ENCODE measurements at places on chromosomes 2 and 18.

- no peak for DNase-seq
These were observed 61.7 kb upstream of the TFPI start for GRCh38 chr2:187615902-187616301.

DNA sequence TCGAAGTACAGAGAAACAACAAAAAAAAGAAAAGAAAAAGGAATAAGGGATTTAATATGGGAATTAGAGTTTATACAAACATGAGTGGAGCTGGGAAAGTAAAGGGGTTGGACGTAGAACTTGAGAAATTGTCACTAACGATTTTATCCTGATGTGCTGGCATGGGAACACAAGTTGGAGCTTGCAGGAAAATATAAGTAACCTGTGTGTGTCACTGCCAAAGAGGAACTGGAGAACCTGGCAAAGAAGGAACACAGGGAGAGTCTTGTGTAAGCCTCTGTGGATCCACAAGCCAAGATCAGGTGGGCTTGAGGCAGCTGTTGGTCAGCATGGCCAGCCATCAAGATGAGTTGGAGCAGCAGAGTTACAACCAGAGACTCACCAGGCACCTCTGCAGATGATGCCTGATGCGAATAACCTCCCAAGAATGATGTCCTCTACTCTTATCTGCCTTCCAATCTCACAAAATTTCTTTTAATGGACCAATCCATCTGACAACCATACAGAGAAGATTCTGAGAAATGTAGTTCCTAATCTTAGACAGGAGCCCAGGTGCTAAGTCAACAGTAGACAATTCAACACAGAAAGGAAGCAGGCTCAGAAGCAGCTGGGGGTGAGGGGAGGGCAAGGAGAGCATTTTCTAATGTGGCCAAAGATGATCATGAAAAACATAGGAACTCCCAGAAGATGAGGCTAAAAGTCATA is 77.0 kb upstream of the SPOPL start:
- no peak for DNase-seq

- no peak for DNase-seq
These were observed 10.6 kb downstream of the CXCR4 start for GRCh38 chr2:136107051-136108033.

DNA sequence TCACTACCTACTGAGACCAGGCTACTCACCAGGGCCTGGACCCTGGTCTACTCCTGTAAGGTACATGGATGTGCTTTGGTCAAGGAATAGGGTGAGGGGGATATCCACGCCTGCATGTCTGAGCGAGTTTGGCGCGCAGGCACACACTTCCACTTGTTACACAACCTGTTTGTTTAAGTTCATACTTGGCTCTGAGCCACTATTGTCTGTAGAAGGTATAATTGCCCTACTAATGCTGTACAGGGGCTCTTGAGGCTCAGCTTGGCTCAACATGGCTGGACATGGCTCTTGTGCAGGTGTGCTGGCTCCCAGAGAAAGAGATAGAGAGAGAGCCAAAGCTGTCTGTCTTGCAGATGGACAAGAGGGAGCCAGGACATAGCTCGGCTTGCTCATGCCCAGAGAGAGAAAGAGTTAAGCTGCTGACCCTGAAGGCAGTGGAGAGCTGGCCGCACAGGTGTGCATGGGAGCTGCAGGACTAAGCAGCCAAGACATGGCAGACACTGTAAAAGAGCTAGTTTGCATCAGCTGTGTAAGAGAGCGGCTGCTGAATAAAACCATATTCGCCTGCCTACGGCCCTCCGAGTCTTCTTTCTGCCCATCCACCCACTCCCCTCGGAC is 35.2 kb downstream of the NPPC start:
- DNase-seq, result no peak

GRCh38 chr2:204340511-204340910 is 204.8 kb upstream of the PARD3B start:
- DNase-seq, result no peak

- no peak for DNase-seq
These were observed 356.2 kb downstream of the KCNJ3 start for GRCh38 chr2:155054712-155055111.

All from thymus (tissue), 14 donors.